ENCODE measurements at places on chromosomes 2 and 18. TPM values are rescaled to one million over a fixed set of nuclear protein-coding genes. Genes with fewer than 3 reads are reported as not detected.

DNA sequence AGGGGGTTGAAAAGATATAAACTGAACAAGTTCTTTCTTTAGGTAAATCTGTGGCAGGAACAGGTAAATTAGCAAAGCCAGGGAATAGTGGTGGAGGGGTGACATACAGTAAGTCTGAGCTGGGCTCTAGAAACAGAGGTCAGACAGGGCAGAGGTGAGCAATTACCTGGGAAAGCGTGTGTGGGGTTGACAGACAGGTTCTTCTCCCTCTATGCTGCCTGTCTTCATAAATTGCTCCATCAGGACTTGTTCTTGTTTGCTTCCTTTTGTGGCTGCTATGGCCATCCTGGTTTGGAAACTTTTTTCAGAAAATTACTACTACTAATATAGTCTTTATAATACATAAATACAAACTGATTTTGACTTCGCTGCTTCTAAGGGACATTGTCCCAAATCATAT lies 3.4 kb upstream of the ANKRD12 start:
- DNase-seq = no peak

SETBP1 gene
- total RNA-seq = 51.0 TPM

DNA sequence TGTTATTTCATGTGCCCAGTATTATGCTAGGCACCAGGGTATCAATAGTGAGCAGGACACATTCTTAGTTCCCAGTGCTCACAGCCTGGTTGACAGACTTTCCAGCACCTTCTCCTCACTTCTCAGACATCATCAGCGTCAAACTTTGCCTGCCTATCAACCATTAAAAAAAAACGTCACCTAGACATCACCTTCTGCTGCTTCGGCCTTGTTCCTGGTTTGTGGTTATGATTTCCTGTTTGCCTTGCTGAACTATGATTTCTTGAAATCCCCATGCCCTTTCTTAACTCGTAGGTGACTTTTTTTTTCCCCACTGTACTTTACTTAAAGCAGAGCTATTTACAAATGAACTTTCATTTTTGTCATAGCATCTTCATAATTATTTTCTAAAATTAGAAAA lies 60.4 kb upstream of the NABP1 start:
- DNase-seq = no peak

DNAJC5G gene
- total RNA-seq = not detected

- no peak for DNase-seq
Measured at GRCh38 chr2:168948621-168949212, 47.6 kb downstream of the G6PC2 start.
